ENCODE measurements at places on chromosomes 16 and 17. TPM values are rescaled to one million over a fixed set of nuclear protein-coding genes. Genes with fewer than 3 reads are reported as not detected.

DNA sequence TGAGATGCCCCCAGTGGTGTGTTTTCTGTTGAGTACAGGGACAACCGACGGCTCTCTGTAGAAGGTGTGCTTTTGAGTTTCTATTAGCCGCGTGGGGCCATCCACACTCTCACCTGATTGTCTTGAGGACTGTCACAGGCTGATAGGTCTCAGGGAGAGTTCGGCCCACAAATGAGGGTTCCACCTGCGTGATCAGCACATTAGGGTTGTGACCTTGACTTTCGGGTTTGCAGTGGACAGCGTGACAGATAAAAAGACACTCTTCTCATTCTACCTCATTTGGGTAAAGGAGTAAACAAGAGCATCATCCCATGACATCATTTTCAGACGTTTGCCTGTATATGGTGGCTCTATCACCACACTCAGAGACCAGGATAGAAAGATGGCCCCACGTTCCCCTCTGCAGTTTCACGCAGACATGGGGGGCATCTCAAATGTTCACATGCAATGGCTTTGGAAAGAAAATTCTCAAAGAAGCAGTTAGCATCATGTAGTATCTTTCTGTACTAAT is 74.3 kb upstream of the MRTFB start:
- no peaks in the 10 kb centered on the region for H3K4me1 ChIP-seq
- H3K27me3 ChIP-seq: no peaks in the 10 kb centered on the region
- no peak overlapping the region for H3K27ac ChIP-seq
- no peaks in the 10 kb centered on the region for H3K36me3 ChIP-seq
- H3K4me3 ChIP-seq: no peak overlapping the region

DNA sequence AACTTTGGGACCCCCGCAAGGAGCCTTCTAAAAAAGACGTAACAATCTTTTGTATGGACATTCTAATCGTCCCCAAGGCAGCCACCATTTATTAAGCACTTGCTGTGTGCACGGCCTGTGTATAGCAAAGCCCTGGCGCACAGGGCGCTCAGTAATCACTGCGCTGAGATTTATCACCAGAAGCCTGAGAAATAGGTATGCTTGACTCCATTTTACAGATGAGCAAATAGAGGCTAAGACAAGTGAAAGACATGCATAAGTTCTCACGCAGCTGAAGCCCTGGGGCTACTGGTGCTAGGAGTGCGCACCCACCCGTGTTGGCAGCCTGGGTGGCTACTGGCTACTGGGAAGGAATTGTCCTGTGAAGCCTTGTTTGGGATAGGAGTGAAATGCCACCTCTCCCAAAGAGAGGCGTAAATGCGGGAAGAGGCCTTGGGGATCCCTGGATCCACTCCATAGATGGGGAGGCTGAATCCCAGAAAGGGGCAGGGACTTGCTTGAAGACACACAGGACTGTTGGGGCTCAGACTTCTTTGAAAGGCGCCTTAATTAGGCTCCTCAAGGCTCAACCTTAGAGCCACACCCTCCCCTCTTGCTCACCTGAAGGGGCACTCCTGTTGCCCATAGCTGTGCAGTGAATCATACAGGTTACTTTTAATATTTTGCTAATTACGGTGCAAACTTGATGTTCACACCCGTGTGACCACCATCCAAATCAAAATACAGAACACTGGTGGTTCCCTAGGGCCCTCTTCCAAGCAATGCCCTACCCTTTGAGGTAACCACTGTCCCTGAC is 634 bp upstream of the NATD1 start:
- peaks cover 14% of the 10 kb centered on the region for H3K4me1 ChIP-seq
- no peak for DNase-seq
- no peak overlapping the region for H3K4me3 ChIP-seq
- peak overlapping the region; percentile 89 for H3K27ac ChIP-seq

DNA sequence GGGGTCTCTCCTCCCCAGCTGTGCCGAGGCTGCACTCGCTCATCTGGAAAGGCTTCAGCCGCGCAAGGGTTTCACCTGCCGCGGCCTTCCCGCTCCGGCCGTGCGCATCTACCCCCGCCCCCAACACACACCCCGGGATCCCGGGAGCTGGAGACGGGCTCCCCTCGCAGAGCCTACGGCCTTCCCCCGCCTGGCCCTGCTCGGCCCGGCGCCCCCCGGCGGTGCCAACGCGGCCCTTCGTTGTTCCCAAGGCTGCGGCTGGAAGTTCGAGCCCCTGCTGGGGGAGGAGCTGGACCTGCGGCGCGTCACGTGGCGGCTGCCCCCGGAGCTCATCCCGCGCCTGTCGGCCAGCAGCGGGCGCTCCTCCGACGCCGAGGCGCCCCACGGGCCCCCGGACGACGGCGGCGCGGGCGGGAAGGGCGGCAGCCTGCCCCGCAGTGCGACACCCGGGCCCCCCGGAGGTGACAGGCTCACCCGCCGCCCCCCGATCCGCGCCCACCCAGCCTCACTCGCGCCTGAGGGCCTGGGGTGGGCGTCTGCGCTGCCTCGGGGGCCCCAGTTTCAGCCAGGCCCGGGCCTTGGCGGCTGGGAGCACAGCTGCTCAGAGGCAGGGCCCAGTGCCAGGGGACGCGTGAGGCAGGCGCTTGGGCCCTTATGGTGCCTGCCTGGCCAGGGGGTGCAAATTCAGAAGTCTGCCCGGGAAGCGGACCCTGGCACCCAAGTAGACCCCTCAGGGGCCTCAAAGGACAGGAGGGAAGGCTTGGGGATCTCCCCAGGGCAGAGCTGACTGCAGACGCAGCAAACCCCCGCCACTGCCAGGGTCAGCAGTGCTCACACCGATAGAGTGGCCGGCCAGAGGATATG is 11.2 kb downstream of the GALK1 start:
- H3K4me3 ChIP-seq: no peak overlapping the region
- H3K27ac ChIP-seq: no peak overlapping the region
- H3K36me3 ChIP-seq: peaks cover 8% of the 10 kb centered on the region
- H3K27me3 ChIP-seq: no peaks in the 10 kb centered on the region
- H3K4me1 ChIP-seq: peaks cover 11% of the 10 kb centered on the region

- H3K36me3 ChIP-seq: no peaks in the 10 kb centered on the region
- peaks cover 39% of the 10 kb centered on the region for H3K4me1 ChIP-seq
- peak overlapping the region; percentile 94 for H3K27ac ChIP-seq
- no peaks in the 10 kb centered on the region for H3K27me3 ChIP-seq
- peak; percentile 72 for DNase-seq
- no peak overlapping the region for H3K4me3 ChIP-seq
Observed at GRCh38 chr16:66510711-66511601, 39.0 kb downstream of the TK2 start.

DNA sequence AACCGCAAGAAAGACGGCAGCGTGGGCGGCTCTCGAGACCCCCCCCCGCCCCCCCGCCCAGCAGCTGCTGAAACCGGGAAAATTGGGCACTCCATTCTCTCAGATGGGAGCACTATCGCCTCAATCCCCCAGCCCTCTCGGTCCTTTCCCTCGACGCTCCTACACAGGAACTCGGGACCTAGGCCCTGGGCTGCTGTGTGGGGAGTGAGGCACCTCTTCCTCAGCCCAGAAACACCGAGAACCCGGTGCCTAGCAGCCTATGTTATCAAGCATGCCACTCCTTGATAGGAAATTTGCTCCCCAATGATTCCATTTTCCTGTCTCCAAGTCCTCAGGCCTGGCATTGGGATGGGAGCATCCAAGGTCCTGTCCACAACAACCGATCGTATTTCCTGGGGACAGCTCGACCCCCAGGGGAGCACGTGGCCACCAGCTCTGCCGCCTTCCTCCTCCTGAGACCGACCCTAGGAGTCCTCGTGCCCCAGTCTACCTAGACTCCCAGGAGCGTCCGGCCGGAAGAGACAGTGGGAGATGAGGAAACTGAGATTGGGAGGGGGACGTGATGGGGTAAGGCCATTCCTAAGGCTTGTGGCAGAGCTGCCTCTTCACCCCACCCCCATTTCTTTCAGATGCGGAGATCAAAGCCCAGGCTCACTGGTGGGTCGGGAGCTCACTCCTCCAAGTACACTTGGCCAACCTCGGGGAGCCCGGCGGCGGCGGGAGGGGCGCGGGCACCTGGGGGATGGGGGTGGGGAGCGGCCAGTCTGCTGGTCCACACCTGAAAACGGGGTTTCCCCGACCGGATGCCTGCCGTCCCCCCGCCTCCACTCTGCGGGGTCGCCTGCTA is 17.5 kb upstream of the CBX8 start:
- H3K36me3 ChIP-seq: no peaks in the 10 kb centered on the region
- no peak overlapping the region for H3K4me3 ChIP-seq
- H3K27me3 ChIP-seq: peaks cover 64% of the 10 kb centered on the region
- H3K4me1 ChIP-seq: peaks cover 10% of the 10 kb centered on the region
- no peak for DNase-seq
- no peak overlapping the region for H3K27ac ChIP-seq

KCNAB3 gene
- total RNA-seq: 0.95 TPM

NOG gene
- total RNA-seq: not detected

GRCh38 chr17:56761387-56761786 is 72.3 kb downstream of the C17orf67 start:
- no peak for DNase-seq
- H3K27me3 ChIP-seq: no peaks in the 10 kb centered on the region
- no peak overlapping the region for H3K4me3 ChIP-seq
- no peaks in the 10 kb centered on the region for H3K4me1 ChIP-seq
